ENCODE measurements at places on chromosomes 3 and 15.

DNA sequence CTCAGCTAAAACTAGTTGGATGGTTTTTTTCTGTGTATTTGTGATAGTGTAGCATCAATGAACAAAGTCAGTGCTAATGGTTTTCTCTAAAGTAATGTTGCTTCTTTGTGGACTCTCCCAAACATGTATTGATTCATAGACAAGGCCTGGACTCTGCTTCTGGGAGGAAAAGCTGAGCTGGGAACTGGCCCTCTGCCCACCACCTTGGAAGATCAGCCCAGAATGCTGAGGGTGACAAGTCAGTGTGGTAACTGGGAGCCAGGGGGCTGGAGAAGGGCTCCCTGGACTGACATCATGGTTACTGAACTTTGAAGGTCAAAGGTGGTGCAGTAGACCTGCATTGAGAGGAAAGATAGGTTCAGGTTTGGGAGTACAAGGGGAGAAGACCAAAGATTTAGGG is 3.0 kb downstream of the ARHGAP31 start:
- DNase-seq: peak; percentile 77

GRCh38 chr3:126434264-126434590 is 39.5 kb downstream of the CFAP100 start:
- DNase-seq: no peak

DNA sequence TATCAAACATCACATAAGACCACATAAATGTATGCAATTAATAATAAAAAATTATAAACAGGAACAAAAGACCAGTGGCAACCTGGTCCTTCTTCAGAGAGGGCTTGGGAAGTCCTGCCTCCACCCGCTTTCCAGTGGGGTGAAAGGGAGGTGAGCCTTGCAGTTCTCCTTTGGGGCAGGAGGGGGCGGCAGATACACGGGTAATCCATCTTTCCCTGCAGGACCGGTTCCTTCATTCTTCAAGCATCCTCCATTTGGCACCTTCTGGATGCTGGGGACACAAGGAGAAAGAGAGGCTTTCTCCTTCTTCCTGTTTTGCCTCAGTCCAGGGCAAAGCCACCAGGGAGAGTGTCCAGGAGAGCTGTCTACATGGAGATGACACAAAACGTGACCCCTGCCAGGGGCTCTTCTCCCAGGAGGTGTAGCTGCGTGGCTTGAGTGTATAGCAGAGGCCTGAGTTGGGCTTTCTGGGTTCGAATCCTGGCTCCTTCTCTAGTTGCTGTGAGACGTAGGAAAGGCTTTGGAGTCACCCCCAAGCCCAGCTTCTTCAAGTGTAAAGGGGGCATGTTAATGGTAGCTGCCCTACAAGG is 23.2 kb downstream of the RPLP1 start:
- DNase-seq: peak; percentile 52

- no peak for DNase-seq
These were observed 109.3 kb downstream of the OCA2 start for GRCh38 chr15:27989838-27990237.

DNA sequence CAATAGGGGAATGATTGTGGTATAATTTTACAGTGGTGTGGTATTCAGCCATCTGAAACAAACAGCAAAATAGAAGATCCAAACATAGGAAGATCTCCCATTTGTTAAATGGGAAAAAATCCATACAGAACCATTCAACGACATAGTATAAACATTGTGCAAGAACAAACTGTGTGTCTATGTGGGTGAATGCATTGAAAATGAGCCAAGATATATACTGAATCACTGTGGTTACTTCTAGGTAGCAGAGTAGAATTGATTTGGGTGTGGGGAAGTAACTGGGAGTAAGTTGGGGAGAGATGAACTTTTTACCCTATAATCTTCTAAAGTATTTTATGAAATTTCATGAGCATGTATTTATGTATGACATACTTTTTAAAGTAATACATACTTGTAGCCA is 123.1 kb upstream of the UMPS start:
- DNase-seq: peak; percentile 75

DNA sequence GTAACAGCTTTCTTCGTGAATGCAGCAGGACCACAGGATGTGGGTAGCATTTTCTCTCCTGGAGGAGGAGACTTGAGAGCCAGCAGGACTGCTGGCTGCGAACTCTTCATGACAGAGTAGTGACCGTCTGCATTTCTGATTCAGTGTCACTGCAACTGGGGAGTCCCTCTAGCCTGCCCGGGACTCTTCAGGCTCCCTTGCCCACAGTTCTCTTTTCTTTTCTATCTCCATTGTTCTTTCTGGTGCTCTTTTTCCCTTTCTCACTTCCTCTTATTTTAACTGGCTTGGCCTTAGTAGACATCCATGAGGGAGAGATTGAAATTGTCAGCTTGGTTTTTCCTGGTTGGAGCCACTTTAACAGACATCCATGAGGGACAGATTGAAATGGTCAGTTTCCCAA is 49.9 kb upstream of the P2RY1 start:
- no peak for DNase-seq

GRCh38 chr15:101055411-101055810 is 136.3 kb downstream of the LRRK1 start:
- DNase-seq: no peak
